ENCODE measurements at places on chromosomes 11 and 22.

GRCh38 chr11:10581481-10582019 lies 13.1 kb upstream of the LYVE1 start:
- peak; percentile 74 for DNase-seq

GRCh38 chr11:122159173-122159721 lies 43.2 kb upstream of the BLID start:
- DNase-seq, result peak; percentile 51

- peak; percentile 100 for DNase-seq
Observed at GRCh38 chr22:38317995-38318715, 922 bp upstream of the CSNK1E start.

DNA sequence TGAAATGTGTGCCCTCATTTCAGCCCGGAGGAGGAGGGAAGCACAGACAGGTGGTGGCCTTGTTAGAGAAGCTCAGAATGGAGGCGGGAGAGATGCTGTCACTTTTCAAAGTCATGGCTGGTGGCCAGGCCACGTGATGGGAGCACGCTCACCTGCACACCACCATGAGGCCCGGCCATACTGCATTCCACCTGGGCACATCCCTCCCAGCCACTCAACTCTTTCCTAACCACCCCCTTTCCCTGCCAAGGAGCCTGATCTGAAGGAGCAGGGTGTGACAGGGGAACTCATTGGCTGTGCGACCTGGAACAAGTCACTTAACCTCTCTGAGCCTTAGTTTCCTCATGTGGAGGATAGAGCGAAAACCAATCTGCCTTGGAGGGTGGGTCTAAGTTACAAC lies 364.5 kb downstream of the CTTN start:
- DNase-seq, result no peak

DNA sequence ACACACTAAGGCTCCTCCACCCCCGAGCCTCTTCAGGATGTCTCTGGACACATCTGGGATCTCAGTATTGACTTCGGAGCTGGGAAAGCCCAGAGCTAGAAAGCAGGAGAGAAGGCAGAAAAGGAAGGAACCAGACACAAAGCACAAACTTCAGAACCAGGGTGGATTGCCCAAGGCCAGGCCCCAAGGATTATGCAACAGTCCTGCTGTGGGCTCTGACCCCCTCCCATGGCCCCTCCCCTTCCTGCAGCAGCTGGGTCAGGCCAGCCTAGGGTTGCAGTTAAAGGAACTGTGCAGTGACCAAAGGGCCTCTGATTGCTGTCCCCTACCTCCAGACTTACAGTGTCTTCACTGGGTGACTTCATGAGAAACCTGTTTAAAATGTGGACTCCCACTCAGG lies 5.3 kb downstream of the KCNE3 start:
- no peak for DNase-seq

DNA sequence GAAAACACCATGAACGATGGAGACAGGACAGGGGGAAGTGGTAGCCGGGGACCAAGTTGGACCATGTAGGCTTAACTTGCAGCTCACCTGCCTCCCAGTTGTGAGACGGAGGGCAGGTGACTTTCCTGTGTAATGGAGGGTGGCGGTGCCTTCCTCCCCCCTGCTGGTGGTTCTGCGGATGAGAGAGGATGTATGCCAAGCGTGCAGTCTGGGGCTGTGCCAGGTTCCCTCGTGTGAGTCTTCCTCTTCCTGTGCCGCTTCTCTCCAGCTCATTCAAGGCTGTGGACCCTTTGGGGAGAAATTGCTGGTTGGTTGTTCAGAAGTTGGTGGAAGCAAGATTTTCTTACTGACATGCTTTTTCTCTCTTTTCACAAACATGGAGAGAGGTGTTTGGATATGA lies 35.1 kb downstream of the MPPED1 start:
- no peak for DNase-seq

DNA sequence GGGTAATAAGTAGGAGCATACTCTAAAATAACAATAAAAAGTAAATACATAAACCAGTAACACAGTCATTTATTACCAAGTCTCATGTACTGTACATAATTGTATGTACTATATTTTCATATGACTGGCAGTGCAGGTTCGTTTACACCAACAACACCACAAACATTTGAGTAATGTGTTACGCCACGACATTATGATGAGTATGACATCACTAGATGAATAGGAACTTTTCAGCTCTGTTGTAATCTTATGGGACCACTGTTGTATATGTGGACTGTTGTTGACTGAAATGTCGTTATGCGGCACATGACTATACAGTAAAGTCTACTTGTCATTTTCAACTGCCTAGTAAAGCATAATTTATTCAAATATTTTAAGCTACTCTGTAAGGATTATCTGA lies 18.6 kb downstream of the KIF18A start:
- peak; percentile 54 for DNase-seq

- peak; percentile 19 for DNase-seq
Observed at GRCh38 chr11:79412761-79413160, 28.1 kb downstream of the TENM4 start.

- no peak for DNase-seq
Observed at GRCh38 chr22:32539631-32540421, 65.2 kb downstream of the FBXO7 start.

DNA sequence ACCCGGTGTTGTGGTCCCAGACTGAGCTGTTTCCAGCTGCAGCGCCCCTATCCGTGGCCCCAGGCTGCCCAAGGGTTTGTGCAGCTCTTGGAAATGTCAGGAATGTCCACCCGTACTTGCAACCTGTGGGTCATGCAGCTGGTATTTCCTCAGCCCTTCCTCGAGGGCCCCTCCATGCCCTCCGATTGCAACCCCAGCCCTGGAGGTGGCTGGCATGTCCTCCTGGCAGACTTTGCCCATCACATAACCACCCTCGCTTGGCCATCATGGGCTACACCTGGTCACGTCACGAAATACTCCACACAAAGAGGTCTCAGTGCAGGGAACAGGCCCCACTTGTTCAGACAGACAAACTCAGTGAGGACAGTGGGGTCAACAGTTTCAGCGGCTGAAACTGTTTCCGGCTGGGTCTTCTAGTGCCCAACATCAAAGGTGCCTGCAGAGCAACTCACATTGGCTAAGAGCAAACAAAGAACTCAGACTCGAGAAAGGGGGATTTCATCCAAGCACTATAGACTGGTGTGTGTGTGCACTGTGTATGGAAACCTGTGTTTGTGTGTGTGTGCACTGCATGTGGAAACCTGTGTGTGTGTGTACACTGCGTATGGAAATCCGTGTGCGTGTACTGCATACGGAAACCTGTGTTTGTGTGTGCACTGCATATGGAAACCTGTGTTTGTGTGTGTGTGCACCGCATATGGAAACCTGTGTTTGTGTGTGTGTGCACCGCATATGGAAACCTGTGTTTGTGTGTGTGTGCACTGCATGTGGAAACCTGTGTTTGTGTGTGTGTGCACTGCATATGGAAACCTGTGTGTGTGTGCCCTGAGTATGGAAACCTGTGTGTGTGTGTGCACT lies 72.8 kb upstream of the CCND1 start:
- DNase-seq, result peak; percentile 62

GRCh38 chr22:28120691-28121592 lies 201.9 kb upstream of the PITPNB start:
- DNase-seq, result no peak

DNA sequence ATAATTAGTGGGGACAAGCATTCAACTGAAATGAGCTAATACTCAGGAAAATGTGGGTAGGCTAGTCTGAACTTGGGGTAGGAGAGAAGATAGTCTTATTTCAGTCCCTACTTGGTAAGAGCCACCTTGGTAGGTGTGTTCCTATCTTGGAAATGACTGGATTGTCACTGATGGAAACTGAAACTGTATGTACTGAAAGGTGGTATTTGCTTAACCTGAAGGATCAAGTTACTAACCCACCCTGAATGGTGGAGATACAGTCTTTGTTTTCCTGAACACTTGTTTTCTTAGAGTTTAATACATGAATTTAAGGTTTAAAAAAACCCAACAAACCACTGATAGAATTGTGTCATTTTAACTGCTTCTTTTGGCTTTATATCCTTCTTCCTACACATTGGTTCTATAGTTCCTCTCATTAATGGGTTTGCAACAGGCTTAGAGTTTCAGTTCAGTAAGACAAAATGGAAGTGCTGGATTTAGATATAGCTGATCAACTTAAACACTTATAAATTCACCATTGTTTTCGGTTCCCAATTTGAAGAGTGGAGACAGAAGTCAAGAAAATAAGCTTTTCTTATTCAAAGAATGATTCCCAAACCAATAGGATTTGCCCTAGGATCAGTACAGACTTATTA lies 4.2 kb downstream of the FAR1 start:
- DNase-seq, result no peak

DNA sequence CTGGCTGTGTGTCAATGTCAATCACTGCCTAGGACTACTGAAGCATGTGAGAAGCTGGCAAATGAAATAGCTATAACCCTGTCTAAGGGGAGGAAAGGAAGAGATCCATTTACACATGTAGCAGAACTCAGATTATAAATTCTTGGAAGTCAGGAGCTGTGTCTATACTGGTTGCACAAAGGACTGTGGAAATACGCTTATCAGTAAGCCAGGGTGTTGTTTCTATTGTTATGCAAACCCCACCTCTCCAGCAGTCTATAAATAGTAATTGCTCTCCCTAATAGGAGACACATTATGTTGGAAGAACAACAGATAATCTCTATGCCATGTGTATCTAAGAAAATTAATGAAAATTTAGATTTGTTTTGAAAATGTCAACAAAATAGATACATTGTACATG lies 693.4 kb upstream of the CCDC90B start:
- no peak for DNase-seq

GRCh38 chr11:76269661-76270261 lies 63.5 kb upstream of the WNT11 start:
- DNase-seq, result no peak

- DNase-seq, result no peak
Observed at GRCh38 chr11:92738276-92738675, 231.2 kb upstream of the MTNR1B start.

GRCh38 chr22:41779929-41780505 lies 20.5 kb upstream of the CCDC134 start:
- no peak for DNase-seq

DNA sequence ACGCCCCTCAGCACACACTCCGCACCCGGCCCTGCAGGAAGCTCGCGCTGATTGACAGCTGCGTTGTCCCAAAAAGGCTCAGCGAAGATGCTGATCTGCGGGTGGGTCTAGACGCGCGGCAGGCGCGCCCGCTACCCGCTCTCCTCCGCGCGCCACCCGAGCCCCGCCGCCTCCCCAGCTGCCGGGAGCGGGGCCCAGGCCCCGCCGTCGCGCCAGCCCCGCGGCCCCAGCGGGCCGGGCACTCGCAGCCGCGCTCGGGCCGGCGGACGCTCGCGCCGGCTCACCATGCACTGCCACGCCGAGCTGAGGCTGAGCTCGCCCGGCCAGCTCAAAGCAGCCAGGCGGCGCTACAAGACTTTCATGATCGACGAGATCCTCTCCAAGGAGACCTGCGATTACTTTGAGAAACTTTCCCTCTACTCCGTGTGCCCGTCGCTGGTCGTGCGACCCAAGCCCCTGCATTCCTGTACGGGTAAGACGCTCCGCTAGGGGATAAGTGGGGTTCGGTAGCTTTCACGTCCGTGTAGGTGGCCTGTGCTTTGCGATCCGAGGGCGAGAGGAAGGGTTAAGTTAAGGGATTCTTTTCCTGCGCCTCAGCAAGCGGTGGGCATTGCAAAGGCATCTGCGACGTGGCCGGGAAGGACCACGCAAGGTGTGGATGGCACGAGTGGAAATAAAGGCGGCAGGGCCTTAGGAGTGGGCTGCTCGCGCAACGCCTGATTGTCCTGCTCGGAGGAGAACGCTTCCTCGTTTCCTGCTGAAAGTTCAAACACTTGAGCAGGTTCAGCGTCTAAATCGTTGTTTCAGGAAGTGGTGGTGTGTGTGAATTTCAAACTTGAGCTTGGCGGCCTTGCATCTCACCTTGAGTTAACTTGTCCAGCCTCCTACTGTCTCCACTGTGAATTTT lies at the start of gene BARX2:
TSS of gene BARX2 (plus strand) at position 98 of the 907 bp plus-strand sequence. CDS start at position 286, 188 bp downstream.
- DNase-seq, result peak; percentile 53
